MG63 (cell line): ENCODE measurements at places on chromosomes 2 and 18. TPM values are rescaled to one million over a fixed set of nuclear protein-coding genes. Genes with fewer than 3 reads are reported as not detected.

CNPPD1 gene
- 35.2 and 40.6 TPM in 2 replicates for total RNA-seq

IL36RN gene
- not detected in 2 replicates for total RNA-seq

MIB1 gene
- 19.9 and 24.8 TPM in 2 replicates for total RNA-seq

CD28 gene
- 0.10 TPM in 1 of 2 replicates, not detected in the other for total RNA-seq

AQP4 gene
- not detected in 2 replicates for total RNA-seq

GAL3ST2 gene
- total RNA-seq: 1.7 TPM in 1 of 2 replicates, not detected in the other

PKDCC gene
- total RNA-seq: 24.0 and 36.0 TPM in 2 replicates

KCNG2 gene
- total RNA-seq: not detected in 2 replicates

ANKRD62 gene
- not detected in 2 replicates for total RNA-seq

OR6B2 gene
- not detected in 2 replicates for total RNA-seq

CHN1 gene
- total RNA-seq: 6.4 and 8.1 TPM in 2 replicates

DNA sequence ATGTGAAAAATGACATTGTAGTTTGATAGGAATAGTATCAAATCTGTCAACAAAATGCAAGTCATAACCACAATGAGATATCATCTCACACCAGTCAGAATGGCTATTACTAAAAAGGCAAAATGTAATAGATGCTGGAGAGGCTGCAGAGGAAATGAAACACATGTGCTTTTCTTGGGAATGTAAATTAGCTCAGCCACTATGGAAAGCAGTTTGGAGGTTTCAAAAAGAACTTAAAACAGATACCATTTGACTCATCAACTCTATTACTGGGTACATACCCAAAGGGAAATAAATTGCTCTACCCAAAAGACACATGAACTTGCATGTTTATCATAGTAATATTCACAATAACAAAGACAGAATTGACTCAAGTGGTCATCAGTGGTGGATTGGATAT, 572.6 kb downstream of the TRIB2 start:
- no peak for DNase-seq

DNA sequence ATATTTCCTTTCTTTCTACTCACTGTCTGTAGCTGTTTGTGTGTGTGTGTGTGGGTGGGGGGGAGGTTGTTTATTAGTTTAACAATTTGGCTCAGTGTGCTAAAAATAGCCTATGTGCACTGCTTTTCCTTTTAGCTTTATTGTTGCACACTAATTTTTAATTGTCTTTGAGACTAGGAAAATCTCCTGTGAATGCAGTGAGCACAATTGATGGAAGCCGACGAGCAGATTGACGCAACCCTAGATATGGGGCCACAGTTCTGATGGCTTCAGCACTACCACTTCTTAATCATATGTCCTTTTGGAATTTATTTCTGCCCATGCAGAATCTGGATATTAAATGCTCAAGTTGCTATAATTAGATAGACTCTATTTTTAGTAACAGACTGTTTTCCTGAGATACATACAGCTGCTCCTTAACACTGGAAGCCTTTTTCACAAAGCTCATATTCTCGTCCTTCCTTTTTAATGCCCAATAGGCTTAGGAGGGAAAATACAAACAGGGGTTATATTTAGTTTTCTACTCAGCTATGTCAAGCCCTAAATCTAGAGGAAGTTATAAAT, 109.1 kb downstream of the IRS1 start:
- no peak for DNase-seq

GRCh38 chr2:45237850-45238542, 228.7 kb upstream of the SIX2 start:
- peak; percentile 96 for DNase-seq

DNA sequence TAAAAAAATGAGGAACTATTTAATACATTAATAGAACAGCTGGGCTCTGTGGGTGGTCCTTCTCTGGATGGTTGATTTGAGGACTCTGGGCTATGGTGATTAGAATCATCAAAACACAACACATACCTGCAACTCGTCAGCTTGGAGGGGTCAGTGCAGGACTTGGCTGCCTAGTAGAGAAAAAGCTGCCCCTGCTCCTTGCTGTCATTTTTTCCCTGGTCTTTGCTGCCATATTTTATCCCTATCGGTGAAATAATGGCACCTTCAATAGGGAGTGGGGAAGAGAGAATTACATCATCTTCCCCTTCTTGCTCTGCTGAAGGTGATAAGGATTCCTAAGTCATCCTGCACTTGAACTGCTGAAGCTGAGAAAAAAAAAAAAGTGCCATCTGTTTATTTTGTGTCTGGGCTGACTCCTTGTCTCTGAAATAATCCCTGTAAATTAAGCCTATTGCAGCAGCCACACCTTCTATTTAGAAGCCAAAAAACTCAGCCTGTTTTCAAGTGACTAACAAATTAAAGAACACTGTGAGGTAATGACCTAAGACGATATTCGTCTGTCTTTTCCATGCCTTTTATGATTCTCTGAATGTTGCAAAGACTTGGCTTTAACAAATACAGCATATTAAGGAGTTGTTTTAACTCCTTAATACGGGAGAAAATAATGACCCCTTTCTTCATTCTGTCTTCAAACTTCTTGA, 89.3 kb downstream of the ACVR1 start:
- no peak for DNase-seq

- DNase-seq: no peak
Measured at GRCh38 chr2:210007895-210008294, 5.5 kb downstream of the RPE start.

DNA sequence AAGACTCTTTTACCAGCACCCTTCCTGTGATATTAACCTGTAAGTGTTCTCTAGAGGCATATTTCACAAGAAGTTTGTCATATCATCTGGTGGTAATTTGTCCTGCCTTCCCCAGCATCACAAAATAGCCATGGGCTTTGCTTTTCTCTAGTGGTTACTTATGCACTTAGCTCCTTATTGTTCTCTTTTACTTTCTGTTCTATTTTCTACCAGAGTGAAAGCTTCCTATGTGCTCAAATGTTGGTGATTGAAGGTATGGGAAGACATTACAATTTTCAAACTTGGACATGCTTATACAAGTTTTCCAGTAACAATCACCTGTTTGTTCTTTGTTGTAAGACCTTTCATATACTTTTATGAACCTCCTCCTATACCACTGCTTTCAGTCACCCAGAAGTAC, 87.0 kb upstream of the KCNH7 start:
- no peak for DNase-seq

- no peak for DNase-seq
Measured at GRCh38 chr18:63257453-63257852, 62.1 kb downstream of the BCL2 start.

DNA sequence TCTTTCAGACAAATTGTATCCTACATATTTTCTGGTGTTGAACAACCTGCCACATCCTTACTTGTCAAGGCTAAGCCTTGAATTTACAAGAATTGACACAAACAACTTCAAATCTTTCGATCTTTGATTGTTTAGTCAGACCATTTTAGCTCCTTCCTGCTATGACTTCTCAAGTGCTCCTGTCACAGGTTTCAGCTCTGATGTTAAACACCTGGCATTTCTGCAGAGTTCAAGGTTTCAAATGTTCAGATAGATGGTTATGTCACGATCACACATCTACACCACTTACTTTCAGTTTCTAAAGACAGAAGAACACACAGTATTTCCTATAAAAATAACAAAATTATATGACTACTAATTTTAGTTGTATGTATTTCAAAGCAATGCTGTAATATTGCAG, 84.0 kb downstream of the RND3 start:
- DNase-seq: no peak

GRCh38 chr2:217610401-217610814, 392.4 kb downstream of the TNS1 start:
- no peak for DNase-seq

DNA sequence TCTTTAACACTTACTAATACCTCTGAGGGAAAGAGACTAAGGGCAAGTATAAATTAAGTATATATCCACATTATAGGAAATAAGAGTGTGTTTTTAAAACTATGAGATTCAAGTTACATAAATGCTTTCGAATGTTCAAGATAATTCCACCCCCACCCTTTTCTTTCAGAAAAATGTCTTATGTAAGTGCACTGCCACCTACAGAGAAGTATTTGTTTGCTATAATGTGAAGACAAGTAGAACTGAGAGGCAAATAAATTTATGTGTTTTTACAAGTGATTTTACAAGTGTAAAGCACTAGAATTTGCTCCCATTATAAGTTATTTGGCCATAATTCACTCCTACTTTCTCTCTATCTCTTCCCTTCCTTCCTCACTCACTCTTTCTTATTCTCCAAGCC, 99.9 kb upstream of the CRACDL start:
- DNase-seq: no peak

- no peak for DNase-seq
Measured at GRCh38 chr18:8561123-8561910, 47.9 kb upstream of the RAB12 start.

GRCh38 chr2:175743011-175743410, 259.1 kb downstream of the LNPK start:
- no peak for DNase-seq

DNA sequence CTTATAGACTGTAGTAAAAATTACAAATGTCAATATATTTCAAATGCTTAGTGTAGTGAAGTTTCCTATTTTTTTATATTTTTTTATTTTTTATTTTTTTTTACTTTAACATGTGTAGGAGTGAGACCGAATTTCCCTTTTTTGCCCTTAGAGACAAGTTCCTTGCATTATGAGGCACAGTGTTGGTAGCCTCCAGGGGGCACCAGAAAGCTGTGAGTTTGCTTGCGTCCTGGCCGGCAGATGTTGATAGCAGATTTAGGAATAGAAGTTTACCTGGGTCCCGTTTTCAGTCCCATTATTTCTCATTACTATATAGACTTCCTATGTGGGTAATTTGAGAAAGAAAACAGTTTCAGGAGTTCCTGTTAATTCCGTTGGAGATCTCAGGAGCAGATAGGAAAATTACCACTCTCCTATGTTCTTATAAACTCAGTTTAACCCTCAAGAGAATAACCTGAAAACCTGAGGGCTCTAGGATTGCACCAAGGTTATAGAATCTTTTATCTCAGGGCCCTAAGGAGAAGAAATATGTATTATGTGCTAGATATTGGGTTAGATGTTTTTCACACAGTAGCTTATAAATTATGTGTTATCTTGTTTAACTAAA, 157.5 kb upstream of the SESTD1 start:
- peak; percentile 43 for DNase-seq

- DNase-seq: no peak
Measured at GRCh38 chr2:99640635-99641151, 150.9 kb upstream of the REV1 start.

- DNase-seq: no peak
Measured at GRCh38 chr2:20638646-20639430, 12.1 kb downstream of the HS1BP3 start.

GRCh38 chr2:11527001-11527400, 6.8 kb upstream of the GREB1 start:
- no peak for DNase-seq

DNA sequence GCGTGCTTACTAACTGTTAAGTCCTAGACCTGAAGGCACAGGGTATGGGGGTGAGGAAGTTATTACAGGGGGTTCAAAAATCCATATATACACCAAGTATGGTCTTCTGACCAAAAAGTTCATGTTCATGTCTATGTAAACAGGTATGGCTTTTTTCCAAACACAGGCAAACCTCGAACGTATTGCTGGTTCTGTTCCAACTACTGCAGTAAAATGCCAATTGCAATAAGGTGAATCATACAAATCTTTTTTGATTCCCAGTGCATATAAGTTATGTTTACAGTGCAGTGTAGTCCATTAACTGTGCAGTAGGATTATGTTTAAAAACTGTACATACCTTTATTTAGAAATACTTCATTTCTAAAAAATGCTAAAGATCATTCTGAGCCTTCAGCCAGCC, 245.3 kb upstream of the LRRTM1 start:
- DNase-seq: no peak

DNA sequence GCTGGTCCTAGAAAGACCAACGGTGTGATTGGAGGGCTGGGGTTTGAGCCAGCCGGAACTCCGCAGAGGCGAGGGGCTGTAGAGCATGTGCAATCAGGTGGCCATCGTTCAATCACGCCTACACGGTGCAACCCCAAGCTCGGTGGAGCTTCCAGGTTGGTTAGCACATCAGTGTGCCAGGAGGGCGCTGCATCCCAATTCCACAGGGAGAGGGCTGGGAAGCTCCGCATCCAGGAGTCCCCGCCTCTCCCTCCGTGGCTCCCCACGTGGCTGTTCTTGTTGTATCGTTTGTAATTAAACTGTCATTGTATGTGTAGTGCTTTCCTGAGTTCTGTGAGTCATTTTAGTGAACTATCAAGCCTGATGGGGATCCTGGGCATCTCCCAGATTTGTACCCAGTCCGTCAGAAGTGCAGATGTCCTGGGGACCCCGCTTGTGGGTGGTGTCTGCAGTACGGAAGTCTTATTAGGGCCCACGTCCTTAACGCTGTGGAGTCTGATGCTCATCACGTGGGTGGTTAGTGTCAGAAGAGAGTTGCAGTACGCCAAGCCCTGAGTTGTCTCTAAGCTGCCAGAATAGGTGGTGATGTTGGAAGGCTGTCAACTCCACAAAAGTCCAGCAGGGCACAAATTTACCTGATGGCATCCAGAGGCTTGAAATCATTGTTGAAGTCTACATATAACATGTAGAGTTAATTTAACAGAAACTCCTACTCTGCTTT, 20.6 kb upstream of the AMMECR1L start:
- peak; percentile 7 for DNase-seq

DNA sequence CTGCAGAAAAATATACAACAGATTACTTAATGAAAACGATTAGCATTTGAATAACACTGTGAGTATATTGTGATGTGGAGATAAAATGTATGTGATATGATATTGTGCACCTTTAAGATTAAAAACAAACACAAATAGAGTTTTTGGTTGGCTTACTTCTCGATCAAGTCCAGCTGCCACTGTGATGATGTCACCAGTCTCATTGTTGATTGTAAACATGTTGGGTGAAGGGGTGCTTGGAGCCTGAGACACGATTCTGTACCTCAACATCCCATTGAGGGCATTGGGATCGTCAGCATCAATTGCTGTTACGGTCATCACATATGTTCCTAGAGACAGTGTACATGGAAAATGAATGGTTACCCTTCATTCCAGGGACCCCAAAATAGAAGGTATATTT, 174.1 kb downstream of the CDH2 start:
- DNase-seq: no peak

- peak; percentile 77 for DNase-seq
Measured at GRCh38 chr2:11631462-11631861, 38.5 kb downstream of the NTSR2 start.
